ENCODE measurements at places on chromosomes 6 and 20.

DNA sequence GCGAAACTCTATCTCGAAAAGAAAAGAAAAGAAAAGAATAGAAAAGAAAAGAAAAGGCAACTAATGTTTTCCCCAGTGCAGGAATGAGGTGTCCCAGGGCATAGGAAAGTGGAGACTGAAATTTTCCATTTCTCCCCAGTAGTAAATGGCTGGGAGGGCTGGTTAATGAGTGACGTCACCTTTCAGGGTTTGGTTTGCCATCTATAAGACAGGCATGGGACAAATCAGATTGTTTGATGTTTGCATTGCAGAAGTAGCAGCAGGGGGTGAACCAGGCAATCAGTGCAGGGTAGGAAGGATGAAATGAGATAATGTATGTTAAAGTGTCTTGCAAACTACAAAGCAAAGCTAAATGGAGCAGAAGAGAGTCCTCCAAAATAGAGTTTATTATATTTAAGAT, 533.4 kb downstream of the PKHD1 start:
- DNase-seq, result no peak

DNA sequence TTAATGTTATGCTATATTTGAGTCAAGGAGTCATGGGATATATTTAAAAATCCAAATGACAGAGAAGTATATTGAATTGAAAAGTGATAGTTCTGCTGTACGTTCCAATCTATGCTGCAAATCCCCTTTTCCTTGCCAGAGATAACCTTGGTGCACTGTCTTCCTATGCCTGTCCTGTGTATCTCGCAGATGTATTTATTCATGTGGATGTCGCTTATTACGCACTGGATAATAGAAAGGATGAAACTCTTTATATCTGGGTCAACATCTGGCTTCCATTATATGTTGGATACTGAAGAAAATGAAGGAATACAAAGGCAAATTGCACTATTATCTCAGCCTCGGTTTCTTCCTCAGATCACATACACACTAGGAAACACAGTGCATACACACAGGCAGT, 331.3 kb downstream of the BCKDHB start:
- no peak for DNase-seq

GRCh38 chr6:84788689-84789088, 24.3 kb upstream of the TBX18 start:
- no peak for DNase-seq

DNA sequence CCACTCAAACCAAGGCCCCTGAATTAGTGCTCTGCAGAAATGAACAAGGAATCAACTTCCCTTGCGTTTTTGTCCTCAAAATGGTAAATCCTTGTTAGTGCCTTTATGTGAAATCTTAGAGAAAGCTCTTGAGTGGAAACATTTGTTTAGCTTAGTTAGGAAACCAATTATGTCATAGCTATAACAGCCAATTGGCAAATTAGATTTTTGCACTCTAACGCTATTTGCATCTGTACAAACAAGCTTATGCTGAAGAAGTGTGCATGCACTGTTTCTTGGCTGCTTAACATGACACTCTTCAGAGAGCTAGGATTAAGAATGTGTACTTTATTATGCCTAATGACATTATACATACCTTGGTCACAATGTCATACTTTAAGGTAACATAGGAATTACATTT, 622.6 kb upstream of the SLC35B3 start:
- no peak for DNase-seq

- no peak for DNase-seq
Observed at GRCh38 chr20:47206962-47207641, 149.4 kb downstream of the ZMYND8 start.

GRCh38 chr6:154508573-154509375, 1.7 kb downstream of the CNKSR3 start:
- no peak for DNase-seq
